ENCODE measurements at places on chromosomes 2 and 18.

DNA sequence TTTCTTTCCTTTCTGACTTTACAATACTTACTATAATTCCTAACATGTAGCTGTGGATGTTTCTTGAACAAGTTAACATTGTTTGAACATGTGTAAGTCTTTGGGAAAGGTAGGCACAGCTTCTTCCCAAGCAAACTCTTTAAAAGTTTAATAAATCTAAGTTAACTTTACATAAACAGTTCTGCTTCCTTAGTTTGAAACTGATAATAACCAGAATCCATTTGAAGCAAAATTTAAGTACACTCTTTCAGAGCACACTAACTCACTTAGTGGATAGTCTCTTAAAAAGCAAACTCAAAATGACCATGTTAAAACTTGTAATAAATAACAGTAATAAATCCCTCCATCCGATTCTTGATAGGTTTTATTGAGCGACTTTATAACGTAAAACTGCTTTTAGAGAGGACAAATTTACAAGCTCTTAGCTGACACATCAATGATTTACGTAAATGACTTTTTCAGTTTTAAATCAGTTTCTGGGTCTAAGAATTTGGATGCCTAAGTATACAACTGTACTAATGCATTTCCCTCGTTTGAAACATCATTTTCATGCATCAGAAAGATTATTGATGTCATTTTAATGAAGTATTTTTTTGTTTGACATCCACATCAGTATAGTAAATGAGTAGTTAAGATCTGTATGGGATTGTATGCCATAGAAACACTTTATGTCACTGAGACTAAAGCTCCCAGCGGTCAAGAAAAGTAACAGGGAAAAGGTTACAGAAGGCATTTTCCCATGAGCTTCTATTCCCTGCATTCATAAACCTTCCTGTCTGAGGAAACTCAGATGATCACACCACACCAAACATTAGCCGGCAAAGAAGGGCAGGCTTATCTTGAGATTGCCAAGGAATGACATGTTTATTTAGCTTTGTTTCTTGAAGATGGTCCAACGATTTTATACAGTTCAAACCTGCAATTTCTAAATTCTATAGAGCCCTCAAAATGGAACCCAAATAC is 67.5 kb downstream of the PDE1A start:
- no peak for DNase-seq

- DNase-seq = no peak
Measured at GRCh38 chr18:58394046-58394445, 234.8 kb downstream of the ALPK2 start.

DNA sequence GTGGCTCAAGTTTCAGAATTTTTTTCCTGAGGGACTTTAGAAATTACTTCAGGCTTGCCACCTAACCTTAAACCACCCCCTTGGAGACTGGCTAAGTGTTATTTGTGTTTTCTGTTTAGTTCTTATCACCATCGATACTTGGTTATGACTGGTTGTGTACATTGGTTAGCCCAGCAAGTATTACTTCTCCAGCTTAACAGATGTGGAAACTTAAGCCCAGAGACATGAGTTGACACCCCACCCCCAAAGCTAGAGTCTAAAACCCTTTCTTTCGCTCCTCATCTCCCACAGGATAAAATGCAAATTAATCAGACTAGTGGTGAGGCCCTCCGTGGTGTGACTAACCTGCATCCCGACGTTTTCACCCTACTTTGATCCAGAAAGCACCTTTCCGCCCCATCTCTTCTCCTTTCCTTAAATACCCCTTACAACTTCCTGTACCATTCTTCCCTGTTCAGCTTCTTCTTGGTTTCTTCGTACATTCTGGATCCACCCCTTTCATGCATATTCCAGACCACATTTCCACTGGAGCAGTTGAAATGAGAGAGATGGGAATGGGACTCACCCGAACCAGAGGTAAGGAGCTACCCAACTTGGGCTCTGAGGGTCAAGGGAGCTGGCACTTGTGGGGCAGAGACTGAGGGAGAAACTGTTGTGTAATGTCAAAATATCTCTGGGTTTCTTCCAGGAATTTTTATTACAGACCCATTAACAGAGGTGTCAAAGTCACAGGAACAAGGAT is 819 bp upstream of the MAP3K2 start:
- DNase-seq = no peak

GRCh38 chr2:105417857-105418436 is 19.1 kb upstream of the FHL2 start:
- DNase-seq = no peak

GRCh38 chr18:13070460-13070859 is 79.3 kb downstream of the CEP192 start:
- DNase-seq = no peak

GRCh38 chr2:6973895-6974545 is 56.8 kb downstream of the RNF144A start:
- no peak for DNase-seq

GRCh38 chr2:106085181-106085940 is 108.7 kb downstream of the UXS1 start:
- no peak for DNase-seq

GRCh38 chr18:44887227-44887631 is 206.5 kb downstream of the SETBP1 start:
- peak; percentile 42 for DNase-seq

DNA sequence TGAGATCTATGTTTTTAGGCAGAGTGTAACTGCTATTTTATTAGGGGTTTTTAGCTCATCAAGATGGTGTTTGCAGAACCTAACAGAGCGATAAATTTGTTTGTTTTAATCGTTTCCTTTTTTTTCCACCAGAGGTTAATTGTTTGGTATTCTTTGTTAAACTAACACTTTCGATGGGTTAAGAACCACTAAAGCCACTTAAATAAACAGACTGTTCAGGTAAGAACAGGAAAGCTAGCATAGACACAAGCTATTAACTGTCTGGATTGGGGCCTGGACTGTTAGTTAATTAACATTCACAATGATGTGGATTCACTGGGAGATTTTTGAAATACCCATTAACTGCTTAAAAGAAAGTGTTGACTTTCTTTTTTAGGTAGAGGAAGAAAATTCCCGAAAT is 209.0 kb upstream of the COPS8 start:
- no peak for DNase-seq

DNA sequence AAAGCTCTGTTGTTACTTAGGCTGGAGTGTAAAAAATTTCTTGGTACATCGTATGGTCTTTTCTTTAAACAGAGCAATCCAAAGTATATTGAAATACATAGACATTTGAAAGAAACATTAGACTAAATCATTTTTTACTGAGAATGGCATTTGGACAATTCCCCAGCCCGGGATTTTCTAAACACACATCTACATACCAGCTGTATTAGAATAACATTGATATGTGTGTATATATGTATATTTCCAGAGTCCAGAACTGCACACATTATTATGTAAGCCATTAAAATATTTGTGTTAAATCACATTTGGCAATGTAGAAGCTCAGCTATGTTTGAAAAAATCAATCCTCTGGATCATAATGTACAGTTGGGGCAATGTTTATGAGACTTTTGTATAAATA is 1853.6 kb upstream of the LRRTM1 start:
- no peak for DNase-seq

- no peak for DNase-seq
Measured at GRCh38 chr2:126976721-126977328, 78.1 kb downstream of the TEX51 start.

DNA sequence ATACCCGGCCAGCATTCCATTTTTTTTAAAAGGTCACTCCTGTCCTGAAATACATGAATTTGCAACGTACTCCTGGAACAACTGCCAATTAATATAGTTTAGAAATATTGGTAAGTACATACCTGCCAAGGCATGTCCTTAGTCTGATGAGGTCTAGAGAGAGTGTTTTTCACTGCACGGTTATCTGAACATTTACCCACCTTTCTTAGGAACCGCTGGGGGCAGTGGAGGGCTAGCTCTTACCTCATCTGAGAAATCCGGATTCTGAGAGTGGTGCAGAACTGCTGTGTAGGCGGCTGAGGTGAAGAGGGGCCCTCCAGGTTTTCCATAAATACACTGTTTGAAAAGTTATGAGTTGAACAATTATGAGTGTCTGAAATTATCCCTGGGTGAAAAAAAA is 133.1 kb upstream of the CCDC195 start:
- no peak for DNase-seq

GRCh38 chr18:72089432-72089831 is 454.7 kb downstream of the CBLN2 start:
- no peak for DNase-seq

DNA sequence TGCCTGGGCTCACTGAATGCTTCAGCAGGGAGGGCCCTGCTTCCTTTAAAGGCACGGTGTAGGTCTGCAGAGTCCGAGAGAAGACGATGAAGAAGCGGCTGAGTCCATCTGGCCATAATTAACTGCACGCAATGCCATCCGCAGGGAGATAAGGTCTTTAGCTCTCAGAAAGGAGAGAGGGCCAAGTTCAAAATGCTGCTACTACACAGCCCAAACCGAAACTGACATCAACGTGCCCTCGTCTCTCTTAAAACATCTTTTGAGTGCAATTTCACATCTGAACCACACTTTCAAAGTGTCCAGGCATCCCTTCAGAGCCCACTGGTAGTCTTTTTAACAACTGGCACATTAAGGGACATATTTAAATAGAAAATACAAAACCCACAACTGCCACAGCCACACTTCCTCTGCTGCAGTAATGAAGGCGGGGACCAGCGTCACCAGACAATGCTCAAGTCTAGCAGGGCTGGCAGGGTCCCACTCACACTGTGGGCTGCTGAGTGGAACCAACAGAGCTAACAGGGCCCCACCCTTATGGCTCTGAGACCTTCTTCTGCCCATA is 35.8 kb downstream of the ST3GAL5 start:
- no peak for DNase-seq

- no peak for DNase-seq
Measured at GRCh38 chr18:9333441-9334328, 888 bp upstream of the TWSG1 start.

DNA sequence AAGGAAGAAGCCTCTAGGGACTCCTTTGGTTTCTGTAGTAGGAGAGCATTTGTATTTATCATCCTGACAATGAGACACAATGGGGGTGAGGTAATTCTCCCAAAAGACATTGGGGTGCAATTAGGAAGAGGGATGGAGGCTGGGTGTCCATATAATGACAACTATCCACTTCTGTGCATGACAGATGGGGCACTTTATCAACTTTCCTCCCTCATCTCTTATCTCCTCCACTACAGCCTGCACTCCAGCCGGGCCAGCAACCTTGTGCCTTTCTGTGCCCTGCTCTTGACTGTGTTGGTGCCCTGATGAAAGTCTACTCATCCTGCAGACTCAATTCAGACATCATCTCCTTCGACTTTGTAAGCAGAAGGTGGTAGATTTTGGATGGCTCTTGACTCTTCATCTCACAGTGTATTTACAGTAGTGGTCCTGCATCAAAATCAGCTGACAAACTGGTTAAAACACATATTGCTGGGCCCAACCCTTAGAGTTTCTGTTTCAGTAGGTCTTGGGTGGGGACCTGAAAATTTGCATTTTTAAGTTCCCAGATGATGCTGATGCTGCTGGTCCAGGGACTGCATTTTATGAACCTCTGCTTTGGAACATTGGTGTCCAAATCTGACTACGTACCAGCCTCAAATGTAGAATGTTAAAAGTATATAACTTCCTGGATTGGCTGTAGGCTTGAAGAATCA is 40.8 kb upstream of the CFAP36 start:
- no peak for DNase-seq

GRCh38 chr18:7740821-7741220 is 173.7 kb downstream of the PTPRM start:
- DNase-seq = no peak

DNA sequence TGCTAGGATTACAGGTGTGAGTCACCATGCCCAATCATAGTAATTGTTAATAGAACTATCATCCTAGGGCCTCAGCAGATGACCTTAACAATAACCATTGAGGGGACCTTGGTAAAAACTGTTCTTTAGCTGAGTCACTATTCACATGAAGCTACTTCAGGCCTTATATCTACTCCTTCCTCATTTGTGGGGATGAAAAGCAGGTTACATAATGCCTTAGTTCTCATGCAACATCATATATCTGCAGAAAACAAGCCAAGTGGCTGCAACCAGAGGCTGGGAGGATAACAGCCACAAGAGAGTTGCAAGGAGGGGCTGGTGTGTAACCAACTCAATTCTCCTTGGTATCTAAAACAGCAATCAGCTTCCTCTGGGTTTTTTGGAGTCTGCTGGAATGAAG is 445.4 kb downstream of the NBAS start:
- no peak for DNase-seq

DNA sequence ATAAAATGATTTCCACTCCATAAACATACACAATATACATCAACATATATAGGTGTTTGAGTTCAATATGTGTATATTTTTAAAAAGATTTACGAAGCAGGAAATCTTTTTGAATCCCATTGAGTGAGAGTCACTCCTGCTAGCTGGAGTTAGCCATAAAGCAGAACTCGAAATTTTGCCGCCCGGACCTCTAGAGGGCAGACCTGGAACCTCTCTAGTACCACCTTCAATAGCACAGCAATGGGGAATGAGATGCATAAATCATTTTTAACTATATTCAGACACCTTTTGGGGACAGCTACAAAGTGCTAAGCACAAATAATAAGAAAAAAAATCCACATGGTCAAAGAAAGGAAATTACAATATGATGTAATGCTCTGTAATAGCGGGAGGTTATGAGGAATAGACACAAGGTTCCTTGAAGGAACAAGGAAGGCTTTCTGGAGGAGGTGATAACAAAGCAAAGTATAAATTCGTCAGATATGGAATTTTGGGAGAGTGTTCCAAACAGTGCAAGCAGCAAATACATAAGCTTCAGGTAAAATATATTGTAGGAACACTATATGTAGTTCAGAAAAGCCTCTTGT is 533.4 kb downstream of the ERBB4 start:
- DNase-seq = no peak
